ENCODE measurements at places on chromosomes 12 and 14.

- DNase-seq, result no peak
Observed at GRCh38 chr14:74981833-74982232, 20.9 kb upstream of the EIF2B2 start.

DNA sequence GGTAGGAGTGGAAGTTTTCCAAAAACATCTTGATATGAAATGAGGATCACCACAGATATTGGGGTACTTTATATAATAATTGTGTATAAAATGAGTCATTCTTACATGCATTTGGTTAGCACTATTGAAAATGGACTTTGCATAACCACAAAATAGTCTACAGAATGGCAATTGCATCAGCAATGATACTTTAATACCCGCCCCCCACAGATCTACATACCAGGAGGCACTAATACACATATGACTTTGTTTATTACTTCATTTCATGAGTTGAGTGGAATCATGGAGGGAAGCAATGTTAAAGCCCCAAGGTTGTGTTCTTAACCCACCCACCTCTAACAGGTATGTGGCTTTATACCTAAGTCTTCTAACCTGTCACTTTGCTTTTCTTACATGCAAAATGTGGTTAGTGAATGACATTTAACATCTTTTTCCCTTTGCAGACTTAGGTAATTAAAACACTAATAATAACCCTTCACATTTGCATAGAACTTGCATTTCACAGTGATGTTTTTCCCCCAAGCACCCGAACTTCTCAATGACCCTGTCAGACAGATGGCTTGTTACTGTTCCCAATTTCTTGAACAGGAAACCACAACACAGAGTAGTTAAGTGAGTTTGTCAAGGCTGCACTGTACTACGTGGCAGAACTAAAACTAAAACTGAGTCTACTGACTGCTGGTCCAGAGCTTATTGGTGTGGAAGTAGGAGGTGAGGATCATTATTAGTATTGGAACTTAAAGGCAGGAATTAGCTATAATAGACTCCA is 101.9 kb downstream of the NPAS3 start:
- DNase-seq, result no peak

DNA sequence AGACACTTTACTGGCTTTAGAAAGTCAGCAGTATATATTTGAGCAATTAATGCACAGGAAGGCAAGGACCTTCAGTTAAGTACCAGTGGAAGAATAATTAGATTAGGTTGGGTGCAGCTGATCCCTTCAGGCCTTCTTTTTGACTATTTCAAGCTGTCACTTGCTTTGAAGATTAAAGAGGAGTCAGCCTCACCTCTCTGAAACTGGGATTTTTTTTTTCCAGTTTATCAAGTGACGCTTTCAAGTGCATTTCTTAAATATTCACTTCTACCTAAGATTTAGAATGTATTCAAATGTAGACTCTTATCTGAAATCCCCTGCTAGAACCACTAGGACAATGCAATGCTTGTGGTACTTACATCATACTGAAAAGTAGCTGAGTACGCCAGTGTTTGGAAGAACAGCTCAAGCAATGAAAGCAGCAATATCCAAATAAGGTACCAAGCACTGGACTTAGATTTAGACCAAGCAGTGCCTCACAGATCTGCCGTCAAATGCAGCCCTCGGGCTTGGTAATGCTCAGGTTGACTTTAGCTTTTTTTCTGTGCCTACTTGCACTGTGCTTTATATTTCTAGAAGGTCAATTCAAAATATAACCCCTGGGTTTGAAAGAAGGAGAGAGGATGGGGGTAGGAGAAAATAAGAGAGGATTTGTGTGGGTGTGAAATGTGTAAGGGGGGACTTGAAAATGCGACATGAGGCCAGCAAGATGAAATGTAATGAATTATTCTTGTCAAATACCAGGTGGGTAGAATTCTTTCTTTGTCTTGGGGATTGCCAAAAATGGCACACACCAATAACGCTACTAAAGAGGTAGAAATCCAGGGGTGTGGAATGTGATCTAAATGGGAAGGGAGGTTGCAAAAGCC is 3.7 kb upstream of the FERMT2 start:
- DNase-seq, result no peak

GRCh38 chr12:110743571-110744093 is 941 bp upstream of the PPP1CC start:
- DNase-seq, result no peak

- DNase-seq, result no peak
Observed at GRCh38 chr12:11773889-11774677, 124.6 kb downstream of the ETV6 start.

GRCh38 chr12:101909646-101910045 is 32.3 kb downstream of the DRAM1 start:
- no peak for DNase-seq

GRCh38 chr14:65369560-65369959 is 43.0 kb upstream of the FUT8 start:
- DNase-seq, result no peak

DNA sequence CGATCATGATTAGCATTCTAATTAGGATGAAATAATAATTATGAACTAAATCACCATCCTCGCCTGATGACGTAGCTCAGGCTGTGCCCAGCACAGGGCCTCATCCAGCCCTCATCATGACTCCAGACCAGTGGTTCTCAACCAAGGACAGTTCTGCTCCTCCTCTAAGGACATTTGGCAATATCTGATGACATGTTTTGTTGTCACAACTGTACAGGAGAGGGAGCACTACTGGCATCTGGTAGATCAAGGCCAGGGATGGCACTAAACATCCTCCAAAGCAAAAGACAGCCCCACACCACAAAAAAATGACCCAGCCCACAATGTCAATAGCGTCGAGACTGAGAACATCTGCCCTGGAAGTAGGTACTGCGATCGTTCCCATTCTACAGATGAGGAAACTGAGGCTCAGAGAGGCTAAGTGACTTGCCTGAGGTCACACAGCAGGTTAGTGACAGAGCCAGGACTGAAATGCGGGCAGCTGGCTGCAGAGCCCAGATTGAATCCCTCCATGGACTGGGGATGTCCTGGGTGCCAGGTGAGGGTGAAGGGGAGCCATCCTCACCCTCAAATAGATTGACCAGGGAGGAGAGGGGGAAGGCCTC is 15.5 kb downstream of the TRPV4 start:
- no peak for DNase-seq

DNA sequence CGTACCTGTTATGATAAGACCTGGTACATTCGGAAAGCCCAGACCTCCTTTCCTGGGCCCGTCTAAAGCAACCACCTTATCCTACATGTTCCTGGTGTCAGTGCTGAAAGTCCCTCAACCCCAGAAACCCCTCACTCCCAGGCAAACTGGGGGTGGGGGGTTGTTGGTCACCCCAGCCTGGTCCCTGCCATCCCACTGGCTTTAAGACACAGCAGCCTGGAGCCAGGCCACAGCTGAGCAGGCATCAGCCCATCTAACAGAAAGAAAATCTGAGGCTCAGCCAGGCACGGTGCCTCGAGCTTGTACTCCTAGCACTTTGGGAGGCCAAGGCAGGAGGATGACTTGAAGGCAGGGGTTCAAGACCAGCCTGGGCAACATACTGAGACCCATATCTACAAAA is 4.5 kb downstream of the SELPLG start:
- no peak for DNase-seq

GRCh38 chr12:85626001-85626783 is 210.0 kb downstream of the RASSF9 start:
- peak; percentile 84 for DNase-seq

DNA sequence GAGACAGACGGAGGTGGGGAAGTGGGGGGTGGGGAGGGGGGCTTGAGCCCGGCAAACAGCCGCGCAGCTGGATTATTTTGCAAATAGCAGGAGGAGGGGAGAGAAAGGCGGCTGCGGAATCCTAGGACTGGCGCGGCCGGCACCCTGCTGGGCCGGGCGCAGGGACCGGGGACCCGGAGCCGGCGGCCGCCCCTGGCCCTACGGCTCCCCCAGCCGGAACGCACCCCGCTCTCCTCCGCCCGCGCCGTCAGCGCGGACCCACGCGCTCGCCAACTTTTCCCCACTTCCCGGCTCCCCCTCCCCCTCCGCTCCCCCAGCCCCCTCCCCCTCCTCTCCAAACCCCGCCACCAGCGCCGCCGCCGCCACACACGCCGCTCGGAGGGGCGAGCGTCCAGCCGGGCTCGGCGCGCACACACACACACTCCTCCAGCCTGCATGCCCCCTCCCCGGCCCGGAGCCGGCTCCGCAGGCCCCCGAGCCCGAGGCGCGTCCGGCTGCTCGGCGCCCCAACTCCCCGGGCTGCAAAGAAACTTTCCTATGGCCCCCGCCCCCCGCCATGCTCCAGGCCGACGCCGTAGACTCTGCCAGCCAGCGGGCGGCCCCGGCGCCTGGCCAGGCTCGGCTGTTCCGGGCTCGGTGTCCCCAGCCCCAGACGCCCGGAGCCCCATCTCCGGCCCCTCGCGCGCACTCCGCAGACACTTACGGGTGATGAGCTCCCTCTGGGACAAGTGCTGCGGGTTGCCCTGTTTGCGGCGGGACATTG is 1.4 kb downstream of the BCL11B start:
- DNase-seq, result no peak

GRCh38 chr12:115988212-115988611 is 289.3 kb downstream of the MED13L start:
- DNase-seq, result no peak

DNA sequence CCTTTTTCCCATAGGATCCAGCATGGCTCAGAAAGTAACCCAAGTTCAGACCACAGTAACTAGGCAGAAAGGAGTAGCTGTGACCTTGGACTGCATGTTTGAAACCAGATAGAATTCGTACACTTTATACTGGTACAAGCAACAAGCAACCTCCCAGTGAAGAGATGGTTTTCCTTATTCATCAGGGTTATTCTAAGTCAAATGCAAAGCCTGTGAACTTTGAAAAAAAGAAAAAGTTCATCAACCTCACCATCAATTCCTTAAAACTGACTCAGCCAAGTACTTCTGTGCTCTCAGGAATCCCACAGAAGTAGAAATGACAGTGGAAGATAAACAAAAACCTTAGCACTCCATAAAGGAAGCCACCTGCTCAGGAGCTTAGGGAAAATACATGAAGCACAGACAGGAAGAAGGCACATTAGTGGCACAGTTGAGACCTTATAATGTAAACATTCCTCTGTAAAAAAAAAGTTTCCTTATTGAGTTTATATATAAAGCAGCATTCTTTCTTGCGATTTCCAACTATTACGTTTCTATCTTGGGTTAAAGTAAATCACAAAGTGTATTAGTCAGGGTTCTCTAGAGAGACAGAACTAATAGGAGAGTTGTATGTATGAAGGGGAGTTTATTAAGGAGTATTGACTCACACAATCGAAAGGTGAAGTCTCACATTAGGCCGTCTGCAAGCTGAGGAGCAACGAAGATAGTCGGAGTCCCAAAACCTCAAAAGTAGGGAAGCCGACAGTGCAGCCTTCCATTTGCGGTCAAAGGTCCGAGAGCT is 398.4 kb downstream of the DAD1 start:
- DNase-seq, result peak; percentile 64

GRCh38 chr12:49535921-49536525 is 2.8 kb upstream of the KCNH3 start:
- no peak for DNase-seq

GRCh38 chr14:96017882-96018281 is 21.3 kb upstream of the C14orf132 start:
- no peak for DNase-seq
